Upper lobe of left lung (tissue), 6 donors: ENCODE measurements at places on chromosomes 7 and 10. TPM values are rescaled to one million over a fixed set of nuclear protein-coding genes. Genes with fewer than 3 reads are reported as not detected.

The SMKR1 gene
- total RNA-seq: 0.76 TPM

The CUZD1 gene
- not detected for total RNA-seq

The AKR1D1 gene
- 0.14 TPM for total RNA-seq

The LRRC4 gene
- total RNA-seq: 15.2 TPM
